Activated T-helper 2 cell treated with anti-CD3 and anti-CD28 coated beads, Interferon-gamma antibody, Interleukin-2, Interleukin-4, amounts not matched to agents 10 μg/mL and 5 μg/mL and 100 μg/mL, durations not matched to agents 14 hours and 24 hours and 36 hours (primary cell): ENCODE measurements at places on chromosomes 6 and 20. TPM values are rescaled to one million over a fixed set of nuclear protein-coding genes. Genes with fewer than 3 reads are reported as not detected.

The AIF1 gene
- total RNA-seq = 71.8 and 78.2 TPM in 2 replicates

The ZC3H12D gene
- total RNA-seq = 15.0 and 15.6 TPM in 2 replicates

The CLPSL1 gene
- not detected in 2 replicates for total RNA-seq

DNA sequence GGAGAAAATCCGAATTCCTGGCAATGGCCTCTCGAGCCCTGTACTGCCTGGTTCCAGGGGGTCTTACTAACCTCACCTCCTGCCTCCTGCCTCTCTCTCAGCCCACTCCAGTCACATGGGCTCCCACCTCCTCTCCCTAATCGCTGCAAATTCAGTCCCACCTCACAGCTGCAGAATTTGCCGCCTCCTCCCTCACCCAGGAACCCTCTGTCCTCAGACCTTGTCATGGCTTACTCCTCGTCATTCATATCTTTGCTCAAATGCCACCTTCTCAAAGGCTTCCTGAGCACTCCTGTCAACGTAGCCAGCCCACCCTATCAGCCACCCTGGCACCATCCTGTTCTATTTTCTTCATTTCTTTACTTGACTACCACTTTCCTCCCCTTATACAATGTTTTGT, 89.0 kb downstream of the SLC2A10 start:
- no peaks in the 10 kb centered on the region for H3K36me3 ChIP-seq
- no peaks in the 10 kb centered on the region for H3K4me1 ChIP-seq
- H3K27me3 ChIP-seq = peaks cover 3% of the 10 kb centered on the region
- no peak for DNase-seq
- no peak overlapping the region for H3K27ac ChIP-seq
- H3K4me3 ChIP-seq = no peak overlapping the region

DNA sequence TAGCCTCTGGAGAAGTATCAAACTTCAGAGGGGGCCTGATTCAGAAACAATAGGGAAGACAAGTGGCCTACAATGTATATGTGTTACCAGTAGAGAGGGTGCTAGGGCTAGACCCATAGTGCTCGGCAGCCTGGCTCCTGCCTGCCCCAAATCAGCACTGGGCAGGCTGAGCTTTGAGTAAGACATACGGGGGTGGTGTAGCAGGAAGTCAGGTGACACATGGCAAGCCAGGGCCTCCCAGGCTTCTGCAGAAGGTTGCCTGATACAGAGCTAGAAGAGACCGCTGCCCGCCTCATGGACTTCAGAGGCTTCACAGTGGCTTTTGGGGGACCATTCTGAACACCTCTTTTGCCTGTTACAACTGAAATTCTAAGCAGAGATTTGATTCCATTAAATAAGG, 43.4 kb downstream of the RALY start:
- H3K27me3 ChIP-seq = no peaks in the 10 kb centered on the region
- H3K4me3 ChIP-seq = peak overlapping the region; percentile 43
- H3K4me1 ChIP-seq = peaks cover 24% of the 10 kb centered on the region
- peak; percentile 20 for DNase-seq

DNA sequence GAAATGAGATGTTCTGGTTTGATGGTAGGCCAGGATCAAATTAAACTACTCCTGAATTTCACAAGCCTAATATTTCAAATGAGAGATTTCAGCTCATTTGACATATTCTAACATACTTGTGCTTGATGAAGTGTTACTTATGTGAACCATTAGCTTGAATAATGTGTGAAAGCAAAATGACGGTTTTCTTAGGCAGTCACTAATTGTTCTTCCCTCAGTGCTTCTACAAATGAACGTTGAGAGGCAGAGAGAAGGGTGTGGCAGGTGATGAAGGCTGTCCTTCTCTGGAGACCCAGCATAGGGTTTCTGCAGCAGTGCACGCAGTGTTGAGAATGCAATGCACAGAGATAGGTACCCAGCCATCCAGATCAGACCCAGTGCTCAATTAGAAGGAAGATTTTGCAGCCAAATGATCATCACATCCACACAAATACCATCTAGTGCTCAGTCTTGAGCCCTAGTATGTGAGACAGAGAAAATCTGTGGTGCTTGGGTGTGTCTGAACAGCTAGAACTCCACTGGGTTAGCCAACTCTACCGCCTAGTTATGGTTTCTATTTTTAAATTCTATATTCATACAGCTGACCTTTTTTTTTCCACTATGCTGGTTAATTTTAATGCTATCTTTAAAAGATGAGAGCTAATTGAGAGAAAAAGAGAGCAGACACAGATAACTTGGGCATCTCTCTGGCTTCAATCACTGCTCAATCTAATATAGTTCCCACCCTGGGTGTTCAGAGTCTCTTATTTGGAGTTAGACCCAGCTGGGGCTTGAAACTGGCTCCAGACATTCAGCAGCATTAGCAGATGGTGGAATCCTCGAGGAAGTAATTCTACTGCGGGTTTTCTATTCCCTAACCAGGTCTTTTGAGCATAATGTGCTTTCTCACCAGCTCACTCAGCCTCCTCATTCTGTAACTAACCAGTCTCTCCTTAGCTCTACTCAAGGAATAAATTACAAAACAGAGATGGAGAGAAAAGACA, 4.4 kb upstream of the MYLIP start:
- no peaks in the 10 kb centered on the region for H3K36me3 ChIP-seq
- DNase-seq = no peak
- peaks cover 15% of the 10 kb centered on the region for H3K4me1 ChIP-seq
- peaks cover 28% of the 10 kb centered on the region for H3K27me3 ChIP-seq

DNA sequence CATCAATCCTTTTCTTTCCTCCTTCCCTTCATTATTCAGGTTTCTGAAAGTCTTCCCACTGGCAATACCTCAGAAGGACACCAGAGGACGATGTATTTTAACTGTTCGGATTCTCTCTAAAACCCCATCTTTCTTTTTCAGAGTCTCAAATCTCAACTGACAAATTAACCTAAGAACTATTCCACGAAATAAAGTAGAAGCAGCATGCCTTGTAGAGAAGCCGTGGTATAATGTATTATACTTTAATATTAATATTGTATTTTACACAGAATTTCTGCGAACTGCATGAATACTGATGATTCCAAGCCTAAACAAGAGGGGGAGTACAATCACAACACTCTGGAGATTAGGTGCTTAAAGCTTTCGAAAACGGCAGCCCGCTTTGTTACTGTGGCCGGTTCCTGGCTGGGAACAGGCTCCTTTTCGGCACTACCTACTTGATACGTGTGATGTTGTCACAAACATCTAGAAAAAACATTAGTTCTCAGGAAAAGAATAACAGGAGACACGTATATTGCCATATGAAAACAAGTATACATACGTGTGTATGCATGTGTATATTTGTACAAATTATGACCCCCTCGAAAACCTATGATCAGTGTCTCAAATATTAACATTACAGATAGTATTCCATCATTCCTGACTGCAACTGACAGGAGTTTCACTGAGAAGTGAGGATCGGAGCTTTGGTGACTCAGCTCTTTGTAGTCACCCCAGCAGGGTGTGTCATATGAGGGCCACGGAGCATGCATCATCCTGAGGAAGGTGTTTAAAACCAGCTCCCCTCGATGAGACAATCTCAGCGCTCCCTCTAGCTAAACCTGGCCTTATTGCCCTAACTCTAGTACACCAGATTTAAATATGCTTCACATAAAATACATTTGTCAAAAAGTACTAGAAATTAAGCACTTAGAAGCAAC, 319.7 kb upstream of the TCF21 start:
- DNase-seq = no peak
- peak overlapping the region; percentile 71 for H3K4me3 ChIP-seq
- H3K27ac ChIP-seq = no peak overlapping the region

- no peak overlapping the region for H3K4me3 ChIP-seq
Observed at GRCh38 chr6:70860045-70860444, 96.8 kb downstream of the B3GAT2 start.

DNA sequence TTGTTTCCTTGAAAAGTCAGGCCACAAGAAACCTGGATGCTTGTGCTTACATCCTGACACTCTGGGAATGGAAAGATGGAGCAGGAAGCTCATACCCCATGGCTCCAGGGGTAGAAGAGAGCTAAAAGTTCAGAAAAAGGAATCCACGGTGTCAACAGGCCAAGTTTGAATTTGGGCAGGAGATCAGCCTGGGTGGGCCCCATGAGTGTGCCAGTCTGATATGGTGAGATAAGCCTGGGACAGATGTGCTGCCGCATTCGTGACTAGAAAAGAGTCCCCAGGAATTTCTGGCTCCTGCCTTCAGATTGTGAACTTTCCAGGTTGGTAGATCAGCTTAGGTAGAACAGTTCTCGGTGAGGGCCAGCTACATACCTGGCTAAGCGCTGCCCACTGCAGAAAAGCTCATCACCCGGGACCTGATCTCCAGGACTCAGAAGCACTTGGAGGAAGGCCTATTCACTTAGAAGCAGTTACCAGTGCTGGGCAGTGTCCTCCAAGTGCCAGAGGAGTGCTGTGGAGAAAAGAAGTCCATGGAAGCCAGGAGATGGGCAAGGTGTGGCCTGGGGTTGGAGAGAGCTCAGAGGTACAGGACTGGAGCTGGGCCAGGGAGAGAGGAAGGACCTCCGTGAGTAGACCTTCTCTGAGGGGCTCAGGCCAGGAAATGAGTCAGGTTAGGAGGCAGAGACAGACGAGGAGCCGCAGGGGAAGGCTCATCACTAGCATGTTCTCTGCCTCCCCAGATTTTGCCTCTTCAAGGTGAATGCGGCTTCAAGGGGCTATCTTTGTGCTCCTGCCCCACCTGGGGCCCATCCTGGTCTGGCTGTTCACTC, at the start of gene TSPO2:
TSPO2 (plus strand) TSS at position 242 of the 830 bp plus-strand sequence; CDS start at position 761, 519 bp downstream.
- no peak for DNase-seq
- H3K27me3 ChIP-seq = no peaks in the 10 kb centered on the region
- H3K4me1 ChIP-seq = peaks cover 11% of the 10 kb centered on the region
- H3K27ac ChIP-seq = no peak within 1 kb of the TSS

DNA sequence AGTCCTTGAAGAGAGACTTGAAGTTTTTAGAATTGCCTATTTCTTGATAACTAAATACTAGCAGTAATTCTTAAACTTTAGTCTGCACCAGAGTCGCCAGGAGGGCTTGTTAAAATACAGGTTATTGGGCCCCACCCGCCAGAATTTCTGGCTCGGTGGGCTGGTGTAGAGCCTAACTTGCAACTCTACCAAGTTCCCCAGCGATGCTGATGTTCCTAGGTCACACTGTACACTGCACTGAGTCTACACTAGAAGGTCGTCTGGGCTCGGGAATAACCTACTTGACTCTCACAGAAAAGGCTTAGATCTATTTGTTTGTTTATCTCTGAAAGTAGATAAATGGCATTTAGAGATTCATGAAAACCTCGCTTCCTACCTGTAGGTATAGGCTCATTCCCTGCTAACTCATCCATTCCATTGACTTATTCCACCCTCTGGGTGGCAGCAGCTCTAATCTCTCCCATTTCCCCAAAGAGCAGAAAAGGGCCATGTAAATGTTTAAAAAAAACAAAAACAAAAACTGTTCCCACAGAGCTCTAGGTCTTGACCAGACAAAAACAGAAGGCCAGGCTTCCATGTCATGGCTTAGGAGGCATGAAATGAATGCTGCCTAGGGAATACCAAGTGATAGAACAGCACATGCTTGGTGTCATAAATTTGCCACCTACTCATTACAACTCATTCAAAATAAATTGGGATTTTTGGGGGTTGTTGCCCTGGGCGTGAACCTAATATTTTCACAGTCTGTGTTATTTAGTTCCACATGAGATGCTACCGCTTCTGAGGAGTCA, 292.1 kb downstream of the ADGB start:
- H3K4me1 ChIP-seq = peaks cover 7% of the 10 kb centered on the region
- peaks cover 2% of the 10 kb centered on the region for H3K27me3 ChIP-seq
- H3K36me3 ChIP-seq = no peaks in the 10 kb centered on the region
- H3K4me3 ChIP-seq = no peak overlapping the region
- H3K27ac ChIP-seq = no peak overlapping the region
- DNase-seq = no peak

DNA sequence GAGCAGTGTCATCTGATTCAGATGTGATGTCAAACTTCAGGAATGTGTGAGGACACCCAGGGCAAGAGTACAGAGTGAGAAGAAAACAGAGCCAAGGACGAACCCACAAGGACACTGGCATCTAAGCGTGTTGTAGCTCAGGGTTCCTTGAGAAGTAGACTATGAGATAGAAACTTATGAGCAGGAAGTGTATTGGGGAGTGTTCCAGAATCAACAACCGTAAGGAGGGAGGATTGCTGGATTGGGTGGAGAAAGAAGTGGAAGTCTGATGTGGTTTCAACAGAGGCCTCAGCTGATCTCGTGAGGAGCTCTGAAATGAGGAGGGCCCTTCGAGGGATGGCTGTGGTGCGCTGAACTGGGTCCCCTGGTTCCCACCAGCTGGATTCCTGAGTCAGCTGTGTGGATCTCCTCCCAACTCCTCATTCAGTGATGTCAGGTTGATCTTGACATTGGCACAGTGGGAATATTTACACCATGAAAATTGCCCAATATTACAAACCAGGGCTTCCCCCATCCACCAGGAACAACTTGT, 25.7 kb upstream of the IGF2R start:
- peaks cover 8% of the 10 kb centered on the region for H3K4me1 ChIP-seq
- H3K36me3 ChIP-seq = no peaks in the 10 kb centered on the region
- no peak overlapping the region for H3K4me3 ChIP-seq
- H3K27me3 ChIP-seq = peaks cover 9% of the 10 kb centered on the region

- no peak overlapping the region for H3K27ac ChIP-seq
- DNase-seq = no peak
- H3K4me1 ChIP-seq = peaks cover 14% of the 10 kb centered on the region
- no peak overlapping the region for H3K4me3 ChIP-seq
Observed at GRCh38 chr20:57711826-57712225, 2.0 kb upstream of the PMEPA1 start.

GRCh38 chr6:161104966-161105365, 113.4 kb downstream of the MAP3K4 start:
- H3K4me1 ChIP-seq = peaks cover 11% of the 10 kb centered on the region
- no peak overlapping the region for H3K4me3 ChIP-seq
- H3K27ac ChIP-seq = no peak overlapping the region
- peaks cover 56% of the 10 kb centered on the region for H3K36me3 ChIP-seq

DNA sequence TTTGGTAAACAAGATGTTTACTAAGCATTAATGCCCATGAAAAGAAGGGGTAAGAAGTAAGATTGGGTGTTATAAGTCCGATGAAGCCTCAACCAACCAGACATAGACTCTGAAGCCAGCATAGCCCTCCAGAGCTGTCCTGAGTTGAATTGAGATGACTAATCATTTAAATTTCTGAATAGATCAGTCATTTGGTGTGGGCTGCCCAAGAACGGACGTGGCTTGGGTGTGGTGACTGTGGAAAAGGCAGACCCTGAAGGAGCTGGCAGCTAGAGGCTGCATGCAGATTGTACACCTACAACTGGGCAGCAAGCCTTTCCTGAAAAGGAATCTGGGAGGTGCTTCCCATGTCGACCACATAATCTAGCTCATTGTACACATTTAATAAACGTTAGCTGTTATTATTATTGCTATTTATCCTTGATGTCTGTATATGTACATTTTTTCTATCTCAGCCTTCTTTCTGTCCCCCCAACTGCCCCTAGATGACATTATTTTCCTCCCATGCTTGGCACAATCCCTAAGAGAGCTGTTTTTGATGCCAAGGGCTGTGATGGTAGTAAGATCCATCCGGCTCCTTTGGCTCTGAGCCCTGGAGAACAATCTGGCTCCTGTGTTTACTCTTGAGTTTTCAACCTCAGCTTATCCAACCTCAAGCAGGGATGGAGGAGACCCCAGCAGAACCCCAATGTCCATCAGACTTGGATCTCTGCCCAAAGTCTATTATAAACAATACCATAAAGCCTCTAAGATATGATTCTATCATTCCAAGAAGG, 57.6 kb upstream of the JAG1 start:
- H3K27me3 ChIP-seq = no peaks in the 10 kb centered on the region
- H3K27ac ChIP-seq = no peak overlapping the region
- H3K4me3 ChIP-seq = no peak overlapping the region
- H3K36me3 ChIP-seq = no peaks in the 10 kb centered on the region
- H3K4me1 ChIP-seq = no peaks in the 10 kb centered on the region

- H3K4me3 ChIP-seq = no peak overlapping the region
- no peak for DNase-seq
- H3K27ac ChIP-seq = no peak overlapping the region
- H3K4me1 ChIP-seq = no peaks in the 10 kb centered on the region
Observed at GRCh38 chr6:90978046-90978445, 391.2 kb upstream of the MAP3K7 start.
